ENCODE measurements at places on chromosomes 2 and 18. TPM values are rescaled to one million over a fixed set of nuclear protein-coding genes. Genes with fewer than 3 reads are reported as not detected.

- no peak for DNase-seq
These were observed 127.1 kb downstream of the SETBP1 start for GRCh38 chr18:44807766-44808165.

GRCh38 chr2:85266146-85267041 lies 61.4 kb downstream of the TGOLN2 start:
- no peak for DNase-seq

- DNase-seq = no peak
These were observed 4.9 kb downstream of the TYW5 start for GRCh38 chr2:199950396-199950795.

GRCh38 chr2:110717734-110718133 lies 14.6 kb upstream of the ACOXL start:
- DNase-seq = no peak

DNA sequence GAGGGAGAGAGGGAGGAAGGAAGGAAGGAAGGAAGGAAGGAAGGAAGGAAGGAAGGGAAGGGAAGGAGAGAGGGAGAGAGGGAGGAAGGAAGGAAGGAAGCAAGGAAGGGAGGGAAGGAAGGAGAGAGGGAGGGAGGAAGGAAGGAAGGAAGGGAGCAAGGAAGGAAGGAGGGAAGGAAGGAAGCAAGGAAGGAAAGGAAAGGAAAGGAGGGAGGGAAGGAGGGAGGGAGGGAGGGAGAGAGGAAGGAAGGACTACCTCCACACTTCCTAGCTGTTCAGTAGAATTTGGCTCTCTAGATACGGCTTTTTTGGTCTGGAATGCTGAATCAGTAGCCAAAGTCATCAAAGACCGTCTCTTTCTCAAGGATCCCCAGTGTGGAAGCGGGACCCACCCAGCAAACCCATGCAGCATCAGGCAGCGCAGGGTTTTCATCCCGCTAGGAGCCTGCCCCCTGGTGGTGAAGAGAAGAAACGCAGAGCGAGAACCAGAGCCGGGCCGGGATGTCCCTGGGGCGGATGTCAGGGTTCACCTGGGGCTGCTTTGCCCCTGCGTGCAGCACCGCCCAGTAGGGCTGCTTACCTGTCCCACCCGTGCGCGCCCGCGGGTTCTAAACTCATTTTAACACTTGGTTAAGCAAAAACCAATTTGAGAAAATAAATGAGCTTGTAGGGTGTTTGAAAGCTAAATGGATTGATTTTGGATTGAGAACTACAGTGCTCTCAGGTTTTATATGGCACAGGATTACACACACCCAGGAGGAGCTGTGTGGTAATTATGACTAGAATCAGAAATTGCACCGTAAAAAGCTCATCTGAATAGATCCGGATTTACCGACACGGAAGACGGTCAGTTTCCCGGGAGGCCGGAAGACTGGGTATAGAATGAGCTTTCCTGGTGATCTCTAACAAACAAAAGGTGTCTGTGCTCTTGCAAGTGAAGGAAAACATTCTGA lies 48.1 kb upstream of the ARL4C start:
- DNase-seq = peak; percentile 48

DNA sequence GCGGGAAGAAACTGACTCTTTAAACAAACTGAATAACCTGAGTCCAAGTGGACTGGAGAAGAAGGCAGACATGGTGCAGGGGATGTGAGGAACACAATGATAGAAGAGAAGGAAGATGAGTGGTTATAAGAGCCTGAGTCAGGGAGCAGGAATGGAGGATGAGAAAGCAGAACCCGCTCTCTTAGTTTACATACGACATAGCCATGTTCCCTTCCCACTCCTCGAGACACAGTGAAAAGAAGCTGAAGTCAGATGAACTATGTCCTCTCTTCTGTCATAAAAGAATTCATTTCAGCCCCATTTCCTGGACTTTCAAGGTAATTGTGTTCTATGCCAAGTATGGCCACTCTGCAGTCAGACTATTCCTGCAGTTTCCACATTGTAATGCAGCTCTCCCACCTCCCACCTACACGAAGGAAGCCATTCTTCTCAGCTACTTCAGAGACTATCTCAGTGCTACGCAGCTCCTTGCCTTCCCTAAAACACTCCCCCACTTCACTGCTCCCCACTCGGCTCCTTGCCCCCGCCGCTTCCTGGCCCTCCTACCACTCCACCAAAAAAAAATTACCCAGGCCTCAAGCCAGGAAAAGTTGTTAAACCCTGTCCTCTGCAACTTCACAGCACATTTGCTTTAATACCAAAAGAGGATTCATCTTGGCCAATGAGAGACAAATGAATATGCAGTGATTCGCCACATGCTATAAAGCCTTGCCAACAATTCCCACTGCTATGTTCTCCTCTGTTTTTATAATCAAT lies 323.4 kb upstream of the EPHA4 start:
- DNase-seq = peak; percentile 60

- no peak for DNase-seq
These were observed 113.7 kb downstream of the QPCT start for GRCh38 chr2:37458133-37458532.

EVA1A gene
- total RNA-seq = 19.0 TPM

IL36G gene
- total RNA-seq = not detected

GRCh38 chr2:197705912-197706838 lies 1.0 kb downstream of the MARS2 start:
- DNase-seq = no peak

DNA sequence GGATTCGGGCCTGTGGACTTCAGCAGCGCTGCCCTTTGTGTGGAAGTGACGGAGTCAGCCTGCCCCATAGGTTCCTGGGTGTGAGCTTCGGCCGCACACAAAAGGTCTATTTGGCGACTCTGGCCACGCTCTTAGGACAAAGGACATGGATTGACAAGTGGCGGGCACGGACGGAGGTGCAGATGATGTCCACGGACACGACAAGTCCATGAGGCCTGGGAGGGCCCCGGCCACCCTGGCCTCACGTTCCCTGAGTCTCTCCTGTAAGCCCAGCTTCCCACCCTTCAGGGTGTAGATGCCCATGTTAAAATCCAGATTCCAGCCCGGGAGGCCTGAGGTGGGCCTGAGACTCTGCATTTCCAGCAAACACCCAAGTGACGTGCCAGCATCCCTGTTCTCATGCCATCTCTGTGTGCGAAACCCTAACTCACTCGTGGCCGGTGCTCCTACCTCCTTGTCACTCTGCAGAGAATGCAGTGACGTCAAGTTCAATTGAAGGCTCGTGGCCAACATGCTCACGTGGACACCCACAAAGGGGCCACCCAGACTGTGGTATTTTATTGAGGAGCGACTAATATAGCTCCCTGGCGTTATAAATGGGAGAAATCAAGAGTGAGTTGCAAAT lies 111.7 kb downstream of the RTP5 start:
- DNase-seq = no peak

- no peak for DNase-seq
These were observed 801.4 kb downstream of the BCL11A start for GRCh38 chr2:59752071-59752470.

GRCh38 chr2:204172145-204172600 lies 235.6 kb downstream of the ICOS start:
- no peak for DNase-seq

- DNase-seq = no peak
These were observed 385.8 kb downstream of the GALR1 start for GRCh38 chr18:77635451-77635850.

GRCh38 chr2:149994057-149994728 lies 406.6 kb upstream of the MMADHC start:
- peak; percentile 64 for DNase-seq

GRCh38 chr2:153986488-153987229 lies 114.9 kb downstream of the GALNT13 start:
- peak; percentile 11 for DNase-seq

GPR75 gene
- total RNA-seq = 5.0 TPM

FAM124B gene
- total RNA-seq = not detected

DNA sequence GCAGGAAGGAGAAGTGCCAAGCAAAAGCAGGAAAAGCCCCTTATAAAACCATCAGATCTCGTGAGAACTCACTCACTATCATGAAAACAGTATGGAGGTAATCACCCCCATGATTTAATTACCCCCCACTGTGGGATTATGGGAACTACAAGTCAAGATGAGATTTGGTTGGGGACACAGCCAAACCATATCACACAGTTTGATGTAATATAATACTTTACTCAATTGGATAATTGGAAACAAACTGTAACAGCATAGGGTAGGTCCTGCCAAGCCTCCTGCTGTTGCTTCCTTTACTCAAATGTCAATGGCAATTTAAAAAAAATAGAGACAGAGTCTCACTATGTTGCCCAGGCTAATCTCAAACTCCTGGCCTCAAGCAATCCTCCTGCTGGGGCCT lies 15.5 kb upstream of the METTL21A start:
- no peak for DNase-seq

All from astrocyte (in vitro differentiated cells and primary cell).